ENCODE measurements at places on chromosomes 12 and 14. TPM values are rescaled to one million over a fixed set of nuclear protein-coding genes. Genes with fewer than 3 reads are reported as not detected.

The SP7 gene
- not detected for polyA plus RNA-seq

The CYP27B1 gene
- not detected for polyA plus RNA-seq

The SERPINA12 gene
- not detected for polyA plus RNA-seq

The ACVRL1 gene
- not detected for polyA plus RNA-seq

The INSM2 gene
- polyA plus RNA-seq = not detected

The GZMH gene
- 1,459 TPM for polyA plus RNA-seq

The HRK gene
- not detected for polyA plus RNA-seq

DNA sequence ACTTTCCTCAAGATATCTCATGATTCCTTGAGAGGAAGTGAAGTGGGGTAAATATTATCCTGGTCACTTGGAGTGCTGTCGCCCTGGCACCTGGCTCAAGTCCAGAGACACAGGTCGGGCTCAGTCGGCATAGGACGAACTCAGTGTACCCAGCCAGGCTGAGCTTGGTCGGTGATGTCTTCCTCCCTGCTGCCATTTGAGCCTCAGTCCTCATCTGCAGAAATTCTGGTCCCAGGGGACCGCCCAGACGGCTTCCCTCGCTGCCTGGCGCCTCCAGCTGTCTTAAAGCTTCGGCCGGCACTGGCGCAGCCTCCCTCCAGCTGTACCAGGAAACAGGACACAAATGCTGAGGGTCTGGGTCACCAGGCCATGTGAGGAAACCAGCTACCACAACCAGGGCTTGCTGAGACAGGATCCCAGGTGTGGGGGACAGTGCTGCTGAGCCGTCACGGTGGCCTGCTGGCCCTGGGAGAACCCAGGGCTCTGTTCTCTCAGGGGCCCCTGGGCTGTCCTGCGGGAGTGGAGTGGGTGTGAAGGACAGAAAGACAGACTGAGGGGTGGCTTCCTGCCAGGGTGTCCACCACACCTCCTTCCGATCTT is 5.0 kb upstream of the KLC1 start:
- DNase-seq = no peak

GRCh38 chr12:51897181-51897580 is 9.3 kb downstream of the ANKRD33 start:
- no peak for DNase-seq

- DNase-seq = no peak
Measured at GRCh38 chr14:94774344-94775090, 4.6 kb upstream of the GSC start.

DNA sequence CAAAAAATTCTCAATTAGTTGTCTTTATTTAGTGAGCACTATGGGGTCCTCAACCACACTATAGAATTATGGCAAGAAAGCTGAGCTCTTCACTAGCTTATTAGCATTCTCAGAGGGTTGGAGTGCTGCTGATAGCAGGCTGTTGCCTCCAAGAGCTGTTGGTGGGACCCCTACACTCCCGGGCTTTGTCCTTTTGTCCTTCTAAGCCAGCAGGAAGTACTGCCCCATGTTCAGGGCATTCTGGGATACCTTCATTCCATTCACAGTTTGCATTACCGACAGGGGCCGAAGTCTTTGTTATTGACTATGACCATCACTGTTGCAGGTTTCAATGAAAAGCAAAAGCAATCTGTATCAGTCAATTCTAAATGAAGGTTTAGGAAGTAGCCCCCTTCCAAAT is 89.5 kb upstream of the OTX2 start:
- no peak for DNase-seq

DNA sequence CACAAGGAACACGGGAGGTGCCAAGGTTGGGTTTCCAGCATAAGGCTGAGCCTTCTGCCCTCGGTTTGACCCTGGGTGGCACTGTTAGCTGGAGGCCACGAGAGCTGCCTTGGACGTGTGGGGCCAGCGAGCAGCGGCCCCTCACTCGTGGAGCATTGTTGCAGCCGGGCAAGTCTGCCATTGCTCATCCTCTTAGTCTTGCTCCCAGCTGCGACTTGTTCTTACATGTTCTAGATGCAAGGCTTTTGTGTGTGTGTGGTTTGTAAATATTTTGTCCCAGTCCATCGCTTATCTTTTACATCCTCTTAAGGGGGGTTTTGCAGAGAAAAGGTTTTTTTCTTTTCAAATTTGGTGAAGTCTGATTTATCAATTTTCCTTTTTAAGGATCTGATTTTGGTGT is 21.1 kb upstream of the C1S start:
- DNase-seq = no peak

GRCh38 chr14:65604936-65605335 is 192.4 kb downstream of the FUT8 start:
- no peak for DNase-seq

- no peak for DNase-seq
Measured at GRCh38 chr14:94008234-94008633, 11.1 kb downstream of the CCDC197 start.

All from immature natural killer cell (primary cell).